ENCODE measurements at places on chromosomes 16 and 17. TPM values are rescaled to one million over a fixed set of nuclear protein-coding genes. Genes with fewer than 3 reads are reported as not detected.

- H3K27me3 ChIP-seq: no peaks in the 10 kb centered on the region
- H3K36me3 ChIP-seq: no peaks in the 10 kb centered on the region
- peak overlapping the region; percentile 78 for H3K27ac ChIP-seq
- H3K4me1 ChIP-seq: peaks cover 31% of the 10 kb centered on the region
- DNase-seq: peak; percentile 29
These were observed 191.5 kb downstream of the SEC14L1 start for GRCh38 chr17:77332034-77332971.

The CA7 gene
- total RNA-seq: not detected

DNA sequence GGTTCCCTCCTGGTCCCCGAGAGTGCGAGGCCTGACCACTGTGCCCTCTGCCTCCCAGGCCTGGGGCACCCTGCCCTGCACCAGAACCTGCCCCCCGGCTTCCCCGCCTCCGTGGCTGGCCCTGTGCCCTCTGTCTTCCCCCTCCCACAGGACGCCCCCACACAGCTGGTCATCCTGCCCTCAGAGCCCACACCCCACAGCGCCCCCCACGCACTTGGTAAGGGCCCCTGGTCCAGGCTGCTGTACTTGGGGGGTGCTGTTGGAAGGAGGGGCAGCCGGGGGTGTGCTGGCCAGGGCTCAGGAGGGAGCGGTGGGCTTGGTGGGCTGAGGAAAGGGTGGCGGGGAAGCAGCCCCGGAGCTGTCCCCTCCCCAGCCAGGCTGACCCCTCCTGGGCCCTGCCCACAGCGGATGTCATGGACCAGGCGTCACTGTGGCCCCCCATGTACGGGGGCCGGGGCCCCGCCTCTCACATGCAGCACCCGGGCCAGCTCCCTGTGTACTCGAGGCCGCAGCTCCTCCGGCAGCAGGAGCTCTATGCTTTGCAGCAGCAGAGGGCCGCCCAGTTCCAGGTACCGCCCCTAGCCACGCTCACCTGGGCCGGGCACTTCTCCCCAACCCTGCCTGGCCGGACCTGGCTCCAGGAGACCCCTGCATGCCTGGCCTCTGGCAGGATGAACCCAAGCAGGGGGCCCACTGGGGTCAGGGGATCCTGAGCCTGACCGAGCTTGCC, 49.5 kb downstream of the BAHCC1 start:
- no peaks in the 10 kb centered on the region for H3K36me3 ChIP-seq
- no peak overlapping the region for H3K4me3 ChIP-seq
- H3K27ac ChIP-seq: no peak overlapping the region
- H3K4me1 ChIP-seq: no peaks in the 10 kb centered on the region
- DNase-seq: no peak

- H3K4me3 ChIP-seq: no peak overlapping the region
- H3K27me3 ChIP-seq: no peaks in the 10 kb centered on the region
- H3K36me3 ChIP-seq: no peaks in the 10 kb centered on the region
- no peaks in the 10 kb centered on the region for H3K4me1 ChIP-seq
These were observed 749 bp downstream of the GRIN2A start for GRCh38 chr16:10181196-10182162.

- H3K4me1 ChIP-seq: no peaks in the 10 kb centered on the region
- no peak for DNase-seq
These were observed 11.5 kb downstream of the ZNF597 start for GRCh38 chr16:3431779-3432219.

The ROGDI gene
- total RNA-seq: 45.2 TPM

The SOST gene
- not detected for total RNA-seq

The TMEM238L gene
- not detected for total RNA-seq

Measured in PC-9 (cell line).